Activated CD8-positive, alpha-beta T cell treated with anti-CD3 and anti-CD28 coated beads, Interleukin-2, amount 10 ng/mL, durations not matched to agents 7 days and 5 days (primary cell): ENCODE measurements at places on chromosomes 2 and 18. TPM values are rescaled to one million over a fixed set of nuclear protein-coding genes. Genes with fewer than 3 reads are reported as not detected.
A peak's percentile ranks its signal among the peaks of the same experiment; 100 is the strongest.

Gene ASB18
- total RNA-seq: not detected

Gene HOXD8
- total RNA-seq: not detected

Gene HOXD3
- not detected for total RNA-seq

GRCh38 chr18:74456017-74456348 lies 1.1 kb downstream of the DIPK1C start:
- no peak for DNase-seq

- no peak for DNase-seq
Measured at GRCh38 chr2:128736046-128736688, 417.5 kb upstream of the HS6ST1 start.

GRCh38 chr18:56986829-56987228 lies 160.1 kb upstream of the BOD1L2 start:
- DNase-seq: no peak

DNA sequence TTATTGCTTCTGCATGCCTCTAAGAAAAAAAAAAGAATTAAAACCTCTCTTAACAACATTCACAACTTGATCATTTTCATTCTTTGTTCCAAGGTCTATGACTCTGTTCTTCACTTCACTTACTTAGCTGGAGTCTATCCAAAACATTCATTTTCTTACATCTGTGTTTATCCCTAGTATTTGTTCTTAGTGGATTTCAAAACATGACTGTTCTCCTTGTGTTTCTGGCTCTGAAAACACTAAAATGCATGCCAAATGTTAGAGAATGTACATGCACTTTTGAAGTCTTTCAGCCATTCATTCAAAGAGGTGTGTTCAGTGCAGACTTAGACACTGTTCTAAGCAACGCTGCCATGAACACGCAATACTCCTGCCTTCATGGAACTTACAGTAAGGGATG lies 138.8 kb downstream of the CNTNAP5 start:
- no peak for DNase-seq

- DNase-seq: no peak
Measured at GRCh38 chr2:12302691-12303090, 414.0 kb upstream of the TRIB2 start.

GRCh38 chr2:172103471-172104272 lies 972 bp upstream of the DLX2 start:
- peak; percentile 85 for DNase-seq

DNA sequence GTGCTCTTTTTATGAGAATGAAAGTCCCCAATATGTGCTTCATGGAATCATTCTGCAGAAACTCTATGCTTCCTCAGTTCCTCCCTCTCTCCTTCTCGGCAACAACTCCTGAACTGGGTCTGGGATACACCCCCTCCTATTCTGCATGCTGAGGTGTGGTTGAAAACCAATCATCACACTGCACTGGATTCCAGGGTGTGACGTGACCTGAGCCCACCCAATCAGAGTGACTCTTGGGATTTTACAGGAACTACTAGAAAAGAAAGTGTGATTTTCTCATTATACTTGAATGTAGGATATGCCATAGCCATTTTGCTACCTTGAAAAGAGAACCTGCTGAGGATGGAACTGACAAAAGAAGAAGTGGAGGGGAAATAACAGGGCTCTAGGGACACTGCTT lies 36.3 kb downstream of the ACVR1 start:
- DNase-seq: no peak

DNA sequence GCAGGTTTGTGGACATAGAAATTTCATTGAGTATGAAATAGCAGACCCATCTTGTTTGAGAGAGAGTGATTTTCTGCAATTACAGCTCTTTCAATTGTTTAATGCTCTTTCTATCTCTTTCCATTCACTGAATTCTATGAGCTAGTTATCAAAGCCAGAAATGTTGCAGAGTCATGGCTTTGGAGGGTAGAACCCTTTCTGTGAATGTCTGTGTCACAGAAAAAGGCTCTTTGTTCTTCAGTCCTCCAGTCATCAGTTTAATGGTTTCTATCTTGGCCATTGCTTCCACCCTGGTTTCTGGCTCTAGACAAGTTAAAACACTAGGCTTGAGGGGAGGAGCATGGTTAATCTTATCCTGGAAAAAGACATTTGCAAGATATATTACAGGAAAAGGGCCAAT lies 655.0 kb downstream of the STK39 start:
- DNase-seq: no peak

DNA sequence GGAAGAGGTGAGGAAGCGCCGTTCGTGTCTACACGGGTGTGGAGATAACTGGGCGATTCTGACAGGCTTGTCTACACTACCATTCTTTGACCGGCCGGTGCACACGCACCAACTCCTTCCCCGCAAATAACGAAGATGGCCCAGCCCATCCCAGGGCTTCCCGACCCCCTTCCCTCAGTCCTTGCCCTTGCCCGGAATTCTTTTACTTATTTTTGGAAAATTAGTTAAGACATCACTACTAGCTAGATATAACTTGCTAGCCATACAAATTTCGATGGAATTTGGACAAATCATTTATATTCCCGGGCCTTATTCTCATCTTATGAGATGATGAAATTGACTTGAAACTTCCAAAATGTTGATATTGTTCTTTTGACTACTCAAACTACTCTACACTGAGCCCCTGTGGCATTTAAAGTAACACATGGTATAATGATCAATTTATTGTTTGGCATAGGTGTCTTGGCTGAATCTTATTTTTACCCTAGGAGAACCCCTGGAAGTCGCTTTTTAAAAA lies 1.3 kb downstream of the ERICH2 start:
- no peak for DNase-seq

DNA sequence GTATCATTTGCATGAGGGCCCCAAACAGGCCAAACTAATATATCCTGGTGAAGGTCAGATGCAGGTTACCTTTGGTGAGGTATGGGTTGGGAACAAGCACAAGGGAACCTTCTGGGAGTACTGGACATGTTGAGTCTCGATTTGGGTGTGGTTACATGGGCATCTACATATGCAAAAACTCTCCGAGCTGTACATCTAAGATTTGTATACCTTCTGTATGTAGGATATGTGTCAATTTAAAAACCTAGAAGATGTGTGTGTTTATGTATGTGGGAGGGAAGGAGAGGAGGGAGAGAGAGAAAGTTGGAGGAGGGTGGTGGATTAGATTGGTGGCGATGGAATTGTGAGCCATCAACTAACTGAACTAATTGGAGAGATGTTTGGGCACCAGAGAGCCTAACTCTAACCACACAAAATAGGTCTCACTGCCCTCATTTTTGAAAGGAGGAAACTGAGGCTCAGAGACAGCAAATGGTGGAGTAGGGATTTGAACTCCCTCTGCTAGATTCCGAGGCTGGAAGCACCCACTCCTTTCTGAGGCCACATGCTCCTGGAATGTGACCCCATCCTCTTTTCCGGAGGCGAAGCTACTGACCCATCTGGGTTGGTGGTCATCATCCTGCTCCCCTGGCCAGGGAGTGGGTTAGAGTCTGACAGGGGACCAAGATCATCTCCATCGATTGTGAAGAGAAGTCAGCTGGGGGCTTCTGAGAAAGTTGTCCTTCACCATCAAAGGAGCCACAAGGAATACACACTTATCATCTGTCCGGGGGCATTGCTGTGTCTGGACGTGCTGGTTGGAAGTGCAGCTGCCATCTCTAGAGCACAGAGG lies 107.3 kb upstream of the MYCN start:
- DNase-seq: no peak

- peak; percentile 18 for DNase-seq
Measured at GRCh38 chr18:58761970-58762780, 90.9 kb downstream of the MALT1 start.

GRCh38 chr18:22348521-22349316 lies 69.0 kb downstream of the CTAGE1 start:
- DNase-seq: no peak

- DNase-seq: no peak
Measured at GRCh38 chr2:3025984-3026383, 351.6 kb downstream of the EIPR1 start.

GRCh38 chr2:46774499-46775228 lies 140.9 kb downstream of the MCFD2 start:
- no peak for DNase-seq

- DNase-seq: no peak
Measured at GRCh38 chr2:62919041-62919440, 131.6 kb upstream of the OTX1 start.

- no peak for DNase-seq
Measured at GRCh38 chr2:230922951-230923717, 1.9 kb downstream of the GPR55 start.

DNA sequence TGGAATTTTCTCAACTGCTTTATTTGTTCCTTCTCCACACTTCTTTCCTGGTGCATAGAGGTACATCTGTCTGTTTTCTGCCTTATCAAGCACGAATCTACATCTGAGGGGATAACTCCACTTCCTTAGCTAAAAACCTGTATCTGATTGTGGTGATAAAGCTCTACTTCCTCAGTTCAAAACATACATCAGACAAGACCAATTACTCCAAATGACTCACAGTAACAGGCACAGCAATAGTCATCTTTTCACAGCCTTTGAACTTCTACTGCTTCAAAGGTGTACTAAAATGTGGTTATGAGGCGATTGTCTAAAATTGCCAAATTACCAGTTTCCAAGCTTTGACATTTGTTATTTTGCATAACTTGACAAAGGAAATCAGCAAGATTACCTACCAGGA lies 803.6 kb upstream of the ZEB2 start:
- peak; percentile 30 for DNase-seq

DNA sequence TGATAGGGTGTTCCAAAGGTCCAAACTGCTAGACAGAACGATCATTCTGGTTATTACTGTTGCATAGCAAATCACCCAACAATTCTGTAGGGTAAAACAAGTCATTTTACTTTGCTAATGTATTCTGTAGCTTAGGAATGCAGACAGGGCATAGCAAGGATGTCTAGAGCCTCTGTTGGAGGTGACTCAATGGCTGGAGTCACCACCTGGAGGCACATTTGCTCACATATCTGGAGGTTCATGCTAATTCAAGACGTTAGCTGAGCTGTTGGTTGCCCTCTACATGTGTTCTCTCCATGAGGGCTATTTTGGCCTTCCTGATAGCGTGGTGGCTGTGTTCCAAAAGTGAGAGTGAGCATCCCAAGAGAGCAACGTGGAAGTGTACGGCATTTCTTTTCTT lies 22.5 kb upstream of the ST8SIA3 start:
- DNase-seq: no peak

DNA sequence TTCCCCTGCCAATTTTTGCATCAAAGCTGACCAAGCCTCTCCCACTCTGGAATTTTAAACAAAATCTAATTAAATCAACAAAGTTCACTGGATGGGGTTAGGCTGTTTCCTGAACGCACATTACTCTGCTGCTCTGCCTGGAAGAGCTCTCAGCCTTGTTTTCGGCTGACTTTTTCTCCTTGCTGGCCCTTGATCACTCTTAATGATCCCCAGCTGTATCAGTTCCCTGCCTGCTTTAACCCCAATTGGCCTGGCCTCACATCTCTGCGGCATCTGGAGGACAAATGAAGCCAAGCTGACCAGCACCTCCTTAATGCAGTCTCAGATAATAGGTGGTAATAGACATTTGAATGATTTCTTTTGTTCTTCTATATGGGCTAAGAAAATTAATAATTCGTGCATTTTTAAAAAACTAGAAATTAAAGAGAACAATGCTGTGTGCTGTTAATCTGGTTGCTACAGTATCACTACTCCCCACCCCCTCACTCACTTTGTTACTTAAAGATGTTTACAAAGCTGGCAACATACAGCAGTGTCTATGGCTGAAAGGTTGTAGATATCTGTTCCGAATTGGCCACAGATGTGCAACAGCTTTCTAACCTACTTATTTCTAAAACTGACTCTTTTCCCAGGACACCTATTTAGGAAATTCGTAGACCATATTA lies 415.2 kb upstream of the KCNH7 start:
- DNase-seq: no peak

GRCh38 chr2:50620783-50621182 lies 411.1 kb downstream of the NRXN1 start:
- no peak for DNase-seq

DNA sequence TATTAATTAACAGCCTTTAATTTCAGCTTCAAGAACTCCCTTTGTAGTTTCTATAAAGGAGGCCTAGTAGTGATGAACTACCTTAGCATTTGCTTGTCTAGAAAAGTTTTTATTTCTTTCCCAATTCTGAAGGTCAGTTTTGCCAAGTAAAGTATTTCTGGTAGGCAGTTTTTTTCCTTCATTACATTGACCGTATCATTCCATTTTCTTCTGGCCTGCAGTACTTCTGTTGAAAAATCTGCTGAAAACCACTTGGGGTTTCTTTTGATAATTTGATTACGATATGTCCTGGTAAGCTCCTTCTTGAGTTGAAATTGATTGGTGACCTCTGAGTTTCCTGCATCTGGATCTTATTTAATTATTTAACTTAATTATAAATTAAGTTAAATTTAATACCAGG lies 691.8 kb downstream of the TSN start:
- no peak for DNase-seq

DNA sequence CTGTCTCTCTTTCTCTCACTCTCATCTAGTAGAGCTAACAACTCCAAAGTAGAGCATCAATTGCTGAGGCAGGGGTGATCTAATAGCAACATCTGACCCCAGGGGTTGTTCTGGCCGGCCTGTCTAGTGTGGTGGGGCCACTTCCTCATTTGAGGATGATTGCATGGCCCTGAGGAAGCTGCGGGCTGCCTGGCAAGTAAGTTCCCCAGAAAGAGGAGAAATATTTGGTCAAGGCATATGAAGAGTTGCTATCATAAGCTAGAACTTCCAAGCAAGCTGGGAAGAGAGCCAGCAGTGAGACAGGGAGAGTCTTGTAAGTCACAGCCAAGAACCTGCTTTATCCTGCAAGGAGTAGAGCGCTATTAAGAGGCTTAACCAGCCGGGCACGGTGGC lies 50.8 kb upstream of the TMEM87B start:
- DNase-seq: no peak

DNA sequence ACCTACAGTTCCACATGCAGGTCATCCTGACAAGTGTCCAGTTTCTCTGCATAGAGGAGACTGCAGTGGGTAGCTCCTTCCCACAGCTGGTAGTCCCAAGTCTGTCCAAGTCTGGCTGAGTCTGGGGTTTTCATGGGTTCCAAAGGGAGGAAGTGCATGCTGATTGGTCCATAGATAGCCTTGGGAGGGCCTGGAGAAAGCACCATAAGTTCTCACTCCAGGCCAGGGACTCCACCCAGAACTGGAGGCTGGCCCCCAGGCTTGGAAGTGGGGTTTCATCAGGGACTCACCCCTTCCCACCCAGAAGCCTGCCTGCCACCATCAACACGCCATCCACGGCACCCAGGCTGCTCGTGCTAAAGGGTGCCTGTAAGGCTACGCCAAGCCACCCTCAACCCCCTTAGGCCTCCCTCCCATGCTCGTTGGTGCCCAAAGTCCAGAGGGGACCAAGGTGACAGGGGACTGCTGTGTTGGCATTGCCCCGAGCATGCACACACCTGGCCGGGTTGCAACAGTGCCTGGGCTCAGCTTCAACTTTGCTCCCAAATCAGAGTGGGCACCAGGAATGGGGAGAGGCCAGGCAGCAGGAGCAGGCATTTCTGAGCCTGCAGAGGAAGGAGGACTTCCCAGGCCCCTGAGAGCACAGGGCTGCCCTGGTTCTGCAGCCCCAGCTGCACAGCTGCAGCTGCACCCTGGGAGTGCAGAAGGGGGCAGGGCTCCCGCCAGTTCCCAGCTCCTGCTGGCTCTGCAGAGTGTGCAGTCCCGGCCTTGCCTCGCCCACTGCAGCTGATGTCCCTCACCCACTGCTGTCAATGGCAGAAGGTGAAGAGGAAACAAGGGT lies 116.5 kb upstream of the MAP2 start:
- no peak for DNase-seq
